Foreskin keratinocyte (primary cell): ENCODE measurements at places on chromosomes 2 and 18. TPM values are rescaled to one million over a fixed set of nuclear protein-coding genes. Genes with fewer than 3 reads are reported as not detected.
A peak's percentile ranks its signal among the peaks of the same experiment; 100 is the strongest.

- DNase-seq, result no peak
These were observed 227.5 kb downstream of the TPGS2 start for GRCh38 chr18:36601316-36601715.

DNA sequence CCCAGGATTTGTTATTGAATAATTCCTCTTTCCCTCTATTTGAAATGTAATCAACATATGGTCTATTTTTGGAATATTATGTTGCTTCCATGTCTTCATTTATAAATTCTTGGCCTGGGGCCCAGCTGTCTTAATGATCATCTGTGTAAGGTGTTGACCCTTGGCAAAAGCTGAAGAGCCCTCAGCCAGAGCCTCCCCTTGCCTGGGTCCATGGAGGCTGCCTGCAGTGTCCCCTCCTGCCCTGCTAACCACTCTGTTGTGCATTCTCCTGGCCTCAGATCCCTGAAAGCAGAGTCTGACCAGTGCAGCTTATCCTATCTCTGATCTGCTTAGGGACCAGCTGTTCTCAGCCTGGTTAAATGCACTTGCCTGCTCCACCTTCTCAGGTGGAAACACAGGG lies 226.1 kb upstream of the APCDD1 start:
- no peak for DNase-seq

DNA sequence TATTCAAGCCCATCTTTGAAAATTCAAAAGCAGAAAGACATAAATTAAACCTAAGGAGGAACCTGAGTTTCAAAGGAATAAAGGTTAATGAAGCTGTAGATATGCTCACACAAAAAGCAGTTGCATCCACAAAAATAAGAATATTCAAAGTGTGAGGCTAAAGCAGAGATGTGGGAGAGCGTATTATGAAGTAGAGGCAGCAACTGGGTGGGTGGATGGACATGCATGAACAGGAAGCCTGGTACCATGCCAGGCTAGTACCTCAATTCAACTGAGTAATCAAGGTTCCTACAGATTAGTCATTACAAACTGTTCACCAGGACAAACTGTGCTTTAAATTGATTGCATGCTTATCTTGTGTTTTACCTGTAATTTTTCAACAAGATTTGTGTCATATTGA lies 330.0 kb upstream of the PKDCC start:
- DNase-seq, result peak; percentile 82

FN1 gene
- 2,068 and 6,230 TPM in 2 replicates for total RNA-seq

- DNase-seq, result no peak
These were observed 129.1 kb downstream of the ANKRD44 start for GRCh38 chr2:197181491-197181890.

GRCh38 chr2:29249666-29250253 lies 134.5 kb downstream of the CLIP4 start:
- DNase-seq, result no peak

DNAH6 gene
- total RNA-seq, result 0.04 TPM in 1 of 2 replicates, not detected in the other

CPLX4 gene
- total RNA-seq, result not detected in 2 replicates

VWC2L gene
- total RNA-seq, result not detected in 2 replicates

BOLL gene
- not detected in 2 replicates for total RNA-seq

ASXL3 gene
- not detected in 2 replicates for total RNA-seq

DNA sequence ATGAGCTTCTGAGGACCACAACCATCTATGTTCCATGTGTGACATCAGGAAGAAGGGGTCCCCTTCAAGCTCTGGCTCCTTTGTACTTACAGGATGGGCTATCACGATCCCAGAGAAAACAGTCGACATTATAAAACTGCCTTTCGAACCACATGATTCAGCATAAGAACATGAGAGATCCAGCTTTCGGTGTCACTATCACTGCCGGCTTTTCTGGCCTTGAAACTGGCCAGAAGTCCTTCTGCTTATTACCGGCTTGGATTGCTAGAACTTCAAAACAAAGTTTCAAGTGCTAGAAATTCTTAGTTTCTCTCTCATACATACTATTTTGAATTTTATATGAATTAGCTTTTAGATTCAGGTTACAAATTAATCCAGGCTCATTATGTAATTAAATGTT lies 138.9 kb downstream of the PID1 start:
- no peak for DNase-seq

NGEF gene
- total RNA-seq, result 0.11 TPM in 1 of 2 replicates, not detected in the other

PROM2 gene
- total RNA-seq, result 38.4 and 40.7 TPM in 2 replicates

MCEE gene
- total RNA-seq, result 7.3 and 8.5 TPM in 2 replicates

GRCh38 chr2:44616667-44617155 lies 255.0 kb downstream of the CAMKMT start:
- no peak for DNase-seq

DNA sequence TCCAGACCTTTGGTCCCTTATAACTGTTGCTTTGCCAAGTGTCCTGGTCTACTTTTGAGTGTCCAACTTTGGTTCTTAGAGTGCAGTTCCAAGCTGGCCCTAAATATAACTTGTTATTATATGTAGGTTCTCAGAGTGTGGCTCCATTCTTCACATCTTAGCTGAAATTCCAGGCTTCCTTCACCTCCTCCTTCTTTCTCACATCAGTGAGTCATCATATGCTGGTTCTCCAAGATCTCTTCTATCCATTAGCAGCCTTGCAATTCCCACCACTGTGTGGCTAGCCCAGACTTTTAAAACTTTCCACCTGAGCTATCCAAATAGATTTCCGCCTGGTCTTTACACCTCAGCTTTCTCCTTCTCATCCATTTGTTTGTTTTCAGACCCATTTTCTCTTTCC lies 12.6 kb upstream of the CXCR4 start:
- no peak for DNase-seq

GRCh38 chr18:63102941-63103744 lies 216.4 kb downstream of the BCL2 start:
- DNase-seq, result no peak

- no peak for DNase-seq
These were observed 3.7 kb upstream of the SOCS6 start for GRCh38 chr18:70284976-70285620.

EPB41L5 gene
- 15.2 and 16.0 TPM in 2 replicates for total RNA-seq

TMEM247 gene
- total RNA-seq, result not detected in 2 replicates

DNA sequence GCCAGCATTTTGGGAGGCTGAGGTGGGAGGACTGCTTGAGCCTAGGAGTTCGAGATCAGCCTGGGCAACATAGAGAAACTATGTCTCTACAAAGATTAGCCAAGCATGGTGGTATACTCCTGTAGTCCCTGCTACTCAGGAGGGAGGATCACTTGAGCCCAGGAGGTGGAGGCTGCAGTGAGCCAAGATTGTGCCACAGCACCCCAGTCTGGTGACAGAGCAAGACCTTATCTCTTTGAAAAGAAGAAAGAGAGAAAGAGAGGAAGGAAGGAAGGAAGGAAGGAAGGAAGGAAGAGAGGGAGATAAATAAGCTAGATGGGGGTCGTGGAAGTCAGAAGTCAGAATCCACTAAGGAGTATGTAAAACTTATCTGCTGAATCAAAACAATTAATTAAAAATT lies 16.2 kb downstream of the GPR75 start:
- no peak for DNase-seq

DNA sequence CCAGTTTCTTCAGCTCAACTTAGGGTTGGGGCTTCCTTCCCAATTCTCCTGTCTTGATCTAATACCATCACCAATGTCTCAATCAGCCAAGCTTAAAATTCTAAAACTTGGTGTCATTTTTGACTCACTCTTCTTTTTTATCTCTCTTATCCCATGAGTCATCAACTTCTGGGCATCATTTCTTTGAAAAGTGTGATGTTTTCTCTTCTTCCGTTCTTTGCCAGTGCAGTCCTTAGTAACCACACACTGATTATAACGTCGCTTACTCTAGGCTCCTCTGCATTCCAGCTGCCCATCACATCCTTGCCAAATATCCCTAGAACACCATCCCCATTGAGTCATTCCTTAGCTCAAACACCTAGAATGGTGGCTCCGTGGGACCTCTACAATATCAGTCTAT lies 27.4 kb upstream of the MRO start:
- no peak for DNase-seq

DNA sequence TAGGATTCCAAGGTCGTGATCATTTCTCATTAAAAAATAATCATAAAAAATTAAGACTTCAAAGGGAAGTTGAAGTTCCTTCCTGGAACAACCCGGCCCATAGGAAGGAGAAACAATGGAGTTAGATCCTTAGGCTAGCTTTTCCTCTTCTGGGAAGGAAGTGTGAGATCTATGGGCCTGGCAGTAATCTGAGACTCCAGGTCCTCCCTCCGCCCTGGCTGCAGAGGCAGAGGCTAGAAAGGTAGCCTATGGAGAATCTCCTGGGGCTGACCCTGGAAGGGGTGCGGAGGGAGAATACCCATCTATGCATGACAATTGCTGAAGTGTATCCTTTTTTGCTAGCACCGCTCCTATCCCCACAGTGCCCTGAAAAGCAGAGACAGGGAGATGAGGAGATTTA lies 37.9 kb downstream of the TRIB2 start:
- DNase-seq, result no peak
